ENCODE measurements at places on chromosomes 16 and 17. TPM values are rescaled to one million over a fixed set of nuclear protein-coding genes. Genes with fewer than 3 reads are reported as not detected.

The ACSM2A gene
- total RNA-seq, result not detected

The CACNG1 gene
- not detected for total RNA-seq

The LHX1 gene
- not detected for total RNA-seq

The TEX19 gene
- total RNA-seq, result not detected

The SYCE1L gene
- total RNA-seq, result 0.40 TPM

The TP53TG3 gene
- total RNA-seq, result not detected

The IL17C gene
- not detected for total RNA-seq

The HSPB9 gene
- total RNA-seq, result 0.07 TPM

The ZNF778 gene
- total RNA-seq, result 8.9 TPM

The CDH13 gene
- total RNA-seq, result 175 TPM

The REXO5 gene
- total RNA-seq, result 3.0 TPM

The NAGS gene
- 2.7 TPM for total RNA-seq

The KRTAP16-1 gene
- total RNA-seq, result not detected

The PNMT gene
- not detected for total RNA-seq

The RAB26 gene
- 1.2 TPM for total RNA-seq

The CCL17 gene
- total RNA-seq, result not detected

The IRX3 gene
- 0.10 TPM for total RNA-seq

The CHRNE gene
- total RNA-seq, result 2.8 TPM

The CA4 gene
- not detected for total RNA-seq

The PLEKHG4 gene
- 34.1 TPM for total RNA-seq

The C16orf46 gene
- 1.0 TPM for total RNA-seq

The MEOX1 gene
- 0.07 TPM for total RNA-seq

The C16orf96 gene
- total RNA-seq, result not detected

The CCDC200 gene
- not detected for total RNA-seq

The KRTAP1-5 gene
- 1.6 TPM for total RNA-seq

The TNFRSF13B gene
- total RNA-seq, result not detected

The FBXL16 gene
- 0.13 TPM for total RNA-seq

The KIF18B gene
- total RNA-seq, result 1.1 TPM

The CBX8 gene
- 2.8 TPM for total RNA-seq

The CETP gene
- 0.17 TPM for total RNA-seq

The FBXL19 gene
- 18.5 TPM for total RNA-seq

The TNFRSF17 gene
- total RNA-seq, result 0.10 TPM

The TEKT1 gene
- not detected for total RNA-seq

The FA2H gene
- not detected for total RNA-seq

The TPSB2 gene
- total RNA-seq, result not detected

The CCL7 gene
- 3.7 TPM for total RNA-seq

The KCNH6 gene
- total RNA-seq, result not detected

The CBFA2T3 gene
- not detected for total RNA-seq

The CCL15 gene
- not detected for total RNA-seq

The HEATR9 gene
- total RNA-seq, result not detected

The KCNJ18 gene
- total RNA-seq, result not detected
